Germinal center (tissue), 1 donor: ENCODE measurements at places on chromosomes 13 and 19.

- DNase-seq: no peak
These were observed 8.4 kb downstream of the SLC39A3 start for GRCh38 chr19:2731181-2731995.

GRCh38 chr13:93450191-93450621, 223.6 kb downstream of the GPC6 start:
- DNase-seq: no peak

GRCh38 chr19:51799034-51799773, 4.2 kb downstream of the FPR3 start:
- DNase-seq: no peak

GRCh38 chr13:37113534-37113933, 8.1 kb upstream of the CSNK1A1L start:
- DNase-seq: no peak

DNA sequence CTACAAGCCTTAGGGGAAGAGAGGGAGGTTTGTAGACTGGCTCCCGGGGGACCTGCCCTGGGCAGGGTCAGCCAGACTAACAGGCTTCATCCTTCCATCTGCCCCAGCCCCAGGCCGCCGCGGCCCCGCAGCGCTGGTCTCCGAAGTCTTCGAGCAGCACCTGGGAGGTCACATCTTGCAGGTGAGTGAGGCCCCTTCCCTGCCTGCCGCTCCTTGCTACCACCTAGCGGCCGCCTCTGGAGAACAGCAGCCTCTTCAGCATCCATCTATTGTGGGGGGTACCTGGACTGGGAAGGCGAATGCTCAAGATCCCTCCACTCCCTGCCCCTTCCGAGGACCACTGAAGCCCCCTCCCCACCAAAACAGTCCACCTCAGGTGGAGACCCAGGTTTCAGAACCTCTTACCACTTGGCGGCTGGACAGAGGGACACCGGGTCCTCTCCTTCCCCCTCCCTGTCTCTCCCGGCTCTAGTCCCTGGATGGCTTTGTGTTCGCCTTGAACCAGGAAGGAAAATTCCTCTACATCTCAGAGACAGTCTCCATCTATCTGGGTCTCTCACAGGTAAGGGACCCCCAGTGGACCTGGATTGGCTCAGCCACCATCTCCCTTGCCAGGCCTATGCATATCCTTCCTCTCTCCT, 12.7 kb downstream of the NPAS1 start:
- peak; percentile 86 for DNase-seq

DNA sequence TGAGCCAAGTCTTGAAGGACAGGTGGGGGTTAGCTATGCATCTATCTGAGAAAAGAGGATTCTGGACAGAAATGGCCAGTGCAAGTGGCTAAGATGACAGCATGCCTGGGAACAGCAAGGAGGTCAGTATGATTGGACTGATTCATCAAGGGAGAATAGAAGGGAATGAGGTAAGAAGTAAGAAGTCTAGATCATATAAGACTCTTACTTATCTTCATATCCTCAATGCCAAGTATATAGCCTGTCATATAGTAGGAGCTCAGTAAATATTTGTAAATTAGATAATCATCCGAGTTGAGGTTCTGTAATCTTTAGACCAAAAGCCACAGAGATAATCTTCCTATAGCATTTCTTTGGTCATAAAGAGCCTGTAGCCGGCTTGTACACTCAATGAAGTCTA, 103.3 kb upstream of the MLNR start:
- DNase-seq: no peak

DNA sequence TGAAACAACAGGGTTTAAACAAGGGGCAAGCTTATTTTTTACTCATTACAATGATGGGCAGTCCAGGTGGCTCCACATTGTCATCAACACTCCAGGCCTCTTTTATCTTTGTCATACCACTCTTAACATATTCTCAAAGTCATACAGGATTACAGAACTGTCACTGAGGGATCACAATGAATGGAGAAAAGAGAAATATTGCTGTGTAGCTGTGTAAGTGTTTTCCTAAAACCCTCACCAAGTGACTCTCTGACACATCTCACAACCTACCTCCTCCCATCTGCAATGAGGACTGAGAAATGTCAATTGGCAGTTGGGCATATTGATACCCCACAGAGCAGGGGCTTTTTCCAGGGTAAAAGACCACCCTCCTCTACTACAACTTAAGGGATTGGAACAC, 562.1 kb downstream of the TBC1D4 start:
- no peak for DNase-seq

DNA sequence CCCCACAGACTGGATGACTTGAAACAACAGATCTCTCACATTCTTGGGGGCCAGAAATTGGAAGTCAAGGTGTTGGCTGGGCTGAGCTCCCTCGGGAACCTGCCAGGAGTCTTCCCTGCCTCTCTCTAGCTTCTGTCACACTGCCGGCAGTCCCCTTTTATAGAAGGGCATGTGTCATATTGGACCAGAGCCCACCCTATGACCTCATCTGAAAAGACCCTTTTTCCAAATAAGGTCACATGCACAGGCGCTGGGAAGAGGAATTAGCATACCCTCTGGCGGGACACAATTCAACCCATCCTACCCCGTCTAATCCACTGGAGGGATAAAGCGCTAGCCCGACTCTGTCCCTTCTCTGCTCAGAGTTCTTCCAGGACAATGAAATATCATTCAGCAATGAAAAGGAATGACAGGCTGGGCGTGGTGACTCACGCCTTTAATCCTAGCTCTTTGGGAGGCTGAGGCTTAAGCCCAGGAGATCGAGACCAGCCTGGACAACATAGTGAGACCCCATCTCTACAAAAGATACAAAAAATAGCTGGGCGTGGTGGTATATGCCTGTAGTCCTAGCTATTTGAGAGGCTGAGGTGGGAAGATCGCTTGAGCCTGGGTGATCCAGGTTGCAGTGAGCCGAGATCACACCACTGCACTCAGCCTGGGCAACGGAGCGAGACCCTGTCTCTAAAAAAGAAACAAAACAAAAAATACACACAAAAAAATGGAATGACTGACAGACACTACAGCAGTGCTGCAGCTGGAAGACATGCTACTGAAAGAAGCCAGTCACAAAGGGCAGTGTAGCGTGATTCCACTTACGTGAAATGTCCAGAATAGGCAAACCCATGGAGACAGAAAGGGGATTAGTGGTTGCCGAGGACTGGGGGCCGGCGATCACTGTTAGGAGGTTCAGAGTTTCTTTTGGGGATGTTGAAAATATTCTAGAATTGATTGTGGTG, 28.5 kb downstream of the MEIS3 start:
- DNase-seq: no peak

GRCh38 chr13:20127262-20127561, 33.6 kb downstream of the GJA3 start:
- DNase-seq: no peak

GRCh38 chr13:44135566-44135965, 238.1 kb upstream of the SERP2 start:
- DNase-seq: no peak
